ENCODE measurements at places on chromosomes 4 and X.

GRCh38 chr4:140342620-140343019 is 30.8 kb upstream of the SCOC start:
- DNase-seq, result no peak

- peak; percentile 55 for DNase-seq
Measured at GRCh38 chr4:8468746-8469535, 28.4 kb downstream of the TRMT44 start.

GRCh38 chr4:139669890-139670289 is 4.3 kb downstream of the MGST2 start:
- no peak for DNase-seq

DNA sequence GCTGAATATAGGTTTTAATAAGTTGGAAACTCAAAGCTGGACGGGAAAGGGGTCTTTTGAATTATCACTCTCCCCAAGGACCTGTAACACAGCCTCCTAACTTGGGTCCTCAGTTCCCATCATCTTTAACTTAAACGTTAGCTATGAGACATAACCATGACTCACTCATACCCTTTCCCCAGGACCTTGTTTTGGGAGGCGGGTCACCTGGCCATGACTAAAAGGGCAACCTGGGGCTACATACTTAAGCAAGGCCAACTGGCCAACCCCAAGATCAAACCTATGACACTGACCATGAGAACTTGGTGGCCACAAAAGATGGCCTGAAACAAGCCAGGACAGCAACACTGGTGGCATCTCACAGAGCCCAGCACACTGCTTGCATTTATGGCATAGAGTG is 89.0 kb downstream of the SH3KBP1 start:
- peak; percentile 44 for DNase-seq

DNA sequence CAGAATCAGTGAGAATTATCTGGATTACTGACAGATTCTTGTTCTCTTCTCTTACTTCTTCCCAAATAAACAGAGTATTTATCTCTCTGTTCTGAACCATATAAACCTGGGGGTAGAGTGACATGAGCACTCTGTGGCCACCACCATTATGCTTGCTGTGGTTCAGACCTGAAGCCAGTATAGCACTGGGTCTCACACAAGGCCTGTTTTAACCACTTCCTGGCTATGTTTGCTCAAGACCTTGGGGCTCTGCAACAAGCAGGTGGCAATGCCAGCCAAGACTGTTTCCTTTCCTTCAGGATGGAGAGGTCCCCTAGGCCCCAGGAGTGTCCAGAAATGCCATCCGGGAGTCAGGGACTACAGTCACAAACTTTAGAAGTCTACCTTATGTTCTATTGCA is 21.7 kb upstream of the HEPH start:
- DNase-seq, result no peak

DNA sequence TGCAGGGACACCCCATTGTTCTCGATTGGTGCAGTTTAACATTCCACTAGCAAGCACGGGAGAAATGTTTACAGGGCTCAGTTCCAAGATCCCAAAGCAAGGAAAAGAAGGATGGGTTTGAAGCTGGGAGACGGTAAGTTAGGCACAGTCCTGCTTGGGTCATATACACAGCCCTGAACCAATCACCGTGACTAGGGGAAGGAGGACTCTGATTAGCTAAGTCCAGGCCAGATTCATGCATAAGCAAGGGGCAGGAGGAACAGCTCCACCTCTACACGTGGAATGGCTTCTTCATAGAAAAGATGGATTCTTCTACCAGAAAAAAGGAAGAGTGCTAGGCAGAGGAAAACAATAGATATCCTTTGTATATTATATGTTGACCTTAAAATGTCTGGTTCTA is 11.0 kb upstream of the EXOC1L start:
- no peak for DNase-seq

DNA sequence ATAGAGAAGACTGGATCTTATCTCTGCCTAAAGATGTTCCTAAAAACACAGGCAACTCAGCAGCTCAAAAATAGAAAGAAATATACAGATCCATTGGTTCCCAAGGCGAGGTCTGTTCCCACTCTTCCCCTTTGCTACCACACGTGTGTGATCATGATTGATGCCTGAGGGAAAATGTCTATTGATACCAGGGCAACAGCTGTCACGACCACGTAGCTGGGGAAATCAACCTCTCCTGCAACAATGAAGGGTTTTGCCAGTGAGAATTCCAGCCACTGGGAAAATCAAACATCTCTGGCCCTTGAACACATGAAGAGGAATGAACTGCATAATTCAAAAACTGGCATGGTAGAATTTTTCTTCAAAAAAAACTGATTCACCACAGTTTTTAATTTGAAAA is 131.0 kb upstream of the MAP3K15 start:
- no peak for DNase-seq

DNA sequence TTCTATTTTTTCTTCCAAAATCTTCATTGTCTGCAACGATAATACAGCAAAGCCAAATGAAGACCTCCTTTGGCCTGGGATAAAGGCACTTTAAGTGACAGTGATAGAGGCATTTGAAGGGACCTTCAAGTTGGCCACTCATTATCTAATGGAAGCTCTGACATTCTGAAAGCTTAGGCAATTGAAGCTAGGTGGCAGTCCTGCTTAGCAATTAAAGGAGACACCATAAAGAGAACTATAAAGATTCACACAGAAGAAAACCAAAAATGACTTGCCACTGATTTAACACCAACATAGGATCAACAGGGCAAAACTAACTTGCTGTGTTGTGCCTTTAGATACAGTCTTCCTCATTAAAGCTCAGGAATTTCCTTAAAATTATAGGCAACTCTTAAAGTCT is 103.3 kb upstream of the TSPAN7 start:
- DNase-seq, result no peak

GRCh38 chrX:85963736-85964135 is 83.6 kb downstream of the CHM start:
- DNase-seq, result no peak

- DNase-seq, result no peak
Measured at GRCh38 chr4:86961605-86962295, 26.9 kb downstream of the AFF1 start.

DNA sequence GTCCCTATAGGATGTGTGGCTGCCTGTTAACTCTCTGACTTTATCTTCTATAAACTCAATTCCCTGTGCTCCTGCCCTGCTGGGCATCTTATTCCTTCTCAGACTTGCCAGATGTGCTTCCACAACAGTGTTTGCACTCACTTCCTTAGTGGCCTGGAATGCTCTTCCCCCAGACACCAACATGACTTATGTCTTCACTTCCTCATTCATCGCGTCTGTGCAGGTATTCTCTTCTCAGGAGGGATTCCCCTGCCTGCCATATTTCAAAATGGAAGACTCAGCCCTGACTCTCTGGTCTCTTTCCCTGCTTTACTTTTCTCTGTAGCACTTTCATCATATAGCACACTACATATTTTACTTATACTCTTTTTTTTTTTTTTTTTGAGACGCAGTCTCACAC is 344.0 kb downstream of the CENPC start:
- DNase-seq, result no peak

GRCh38 chr4:24472514-24473308 is 111.6 kb downstream of the DHX15 start:
- DNase-seq, result peak; percentile 61

- DNase-seq, result no peak
Measured at GRCh38 chr4:187208651-187209050, 485.0 kb upstream of the FAT1 start.

DNA sequence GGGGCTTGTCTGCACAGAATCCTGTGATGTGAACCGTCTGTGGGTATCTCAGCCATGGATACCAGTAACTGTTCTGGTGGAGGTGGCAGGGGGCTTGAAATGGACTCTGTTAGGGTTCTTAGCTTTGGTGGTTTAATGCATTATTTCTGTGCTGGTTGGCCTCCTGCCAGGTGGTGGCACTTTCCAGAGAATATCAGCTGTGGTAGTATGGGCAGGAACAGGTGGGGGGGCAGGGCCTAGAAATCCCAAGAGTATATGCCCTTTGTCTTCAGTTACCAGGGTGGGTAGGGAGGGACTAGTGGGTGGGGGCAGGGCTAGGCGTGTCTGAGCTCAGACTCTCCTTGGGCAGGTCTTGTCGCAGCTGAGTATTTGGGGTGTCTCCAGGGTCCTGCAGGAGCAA is 106.7 kb downstream of the KIT start:
- no peak for DNase-seq

- no peak for DNase-seq
Measured at GRCh38 chr4:94757192-94758140, at the start of gene BMPR1B. TSS of gene BMPR1B (plus strand) at chr4:94757955. CDS start at chr4:95104425, 346,470 bp downstream.

DNA sequence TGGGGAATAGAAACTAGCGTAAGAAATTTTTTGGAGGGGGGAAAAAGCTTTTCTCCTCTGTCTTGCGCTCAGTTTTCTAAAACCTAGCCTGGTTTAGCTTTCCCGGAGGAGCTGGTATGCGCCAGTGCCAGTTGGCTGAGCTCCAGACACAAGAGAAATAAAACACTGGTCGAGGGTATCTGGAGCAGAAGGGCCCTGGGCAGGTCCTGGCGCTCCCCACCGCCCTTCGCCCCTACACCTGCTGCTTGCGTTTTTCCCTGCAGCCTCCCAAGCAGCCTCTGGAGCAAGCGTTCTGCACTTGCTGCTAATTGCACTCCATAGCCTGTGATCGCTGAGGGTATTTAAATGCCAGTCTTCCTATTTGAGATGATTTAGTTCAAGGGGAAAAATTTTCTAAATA is 816 bp downstream of the EREG start:
- no peak for DNase-seq

- DNase-seq, result no peak
Measured at GRCh38 chr4:111775556-111776297, 369.5 kb upstream of the FAM241A start.

DNA sequence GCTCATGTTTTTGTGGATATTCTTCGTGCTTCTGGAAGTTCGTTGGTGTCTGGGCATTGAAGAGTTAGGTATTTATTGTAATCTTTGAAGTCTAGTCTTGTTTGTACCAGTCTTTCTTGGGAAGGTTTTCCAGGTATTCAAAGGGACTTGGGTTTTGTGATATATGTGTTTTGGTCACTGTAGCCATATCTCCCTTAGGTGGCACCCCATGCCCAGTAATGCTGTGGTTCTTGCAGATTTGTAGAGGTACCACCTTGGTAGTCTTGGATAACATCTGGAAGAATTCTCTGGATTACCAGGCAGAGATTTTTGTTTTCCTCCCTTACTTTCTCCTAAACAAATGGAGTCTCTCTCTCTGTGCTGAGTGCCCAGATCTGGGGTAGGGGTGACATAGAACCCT is 184.1 kb downstream of the TEX13C start:
- DNase-seq, result no peak

- DNase-seq, result peak; percentile 32
Measured at GRCh38 chr4:26130841-26131432, 189.9 kb upstream of the RBPJ start.

- DNase-seq, result no peak
Measured at GRCh38 chr4:37537484-37537883, 148.7 kb downstream of the RELL1 start.

DNA sequence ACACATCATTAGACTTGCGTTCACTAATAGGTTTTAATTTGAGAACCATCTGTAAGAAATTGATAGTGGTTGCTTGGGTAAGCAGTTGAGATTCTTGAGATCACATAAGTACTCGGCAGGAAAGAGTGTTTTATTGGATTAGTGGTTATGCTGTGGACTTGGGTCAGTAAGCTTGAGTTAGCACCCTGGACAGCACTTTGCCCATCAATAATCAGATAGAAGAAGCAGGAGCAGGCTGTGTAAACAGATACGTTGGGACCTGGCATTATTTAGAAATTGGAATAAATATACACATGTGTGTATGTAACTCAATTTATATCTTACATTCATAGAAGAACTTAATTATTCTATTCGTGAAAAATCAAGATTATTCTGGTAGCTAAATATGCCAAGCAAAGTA is 357.5 kb upstream of the SMIM31 start:
- DNase-seq, result no peak

DNA sequence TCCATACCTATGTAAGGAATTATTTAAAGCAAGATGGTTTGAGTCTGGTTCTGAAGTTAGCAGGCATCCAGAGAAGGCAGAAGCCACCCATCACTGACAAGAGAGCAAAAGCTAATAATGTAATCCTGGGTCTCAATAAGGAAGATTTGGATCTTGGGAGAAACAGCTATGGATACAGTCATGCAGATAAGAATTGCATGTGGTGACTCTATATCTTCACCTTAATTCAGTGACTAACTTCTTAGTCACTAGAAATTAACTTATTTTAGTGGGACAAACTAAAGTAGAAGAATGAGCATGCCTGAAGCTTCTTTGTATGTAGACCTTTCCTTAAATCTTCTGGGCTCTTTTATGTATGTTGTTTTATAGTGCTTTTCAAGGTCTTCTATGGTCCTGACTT is 66.6 kb downstream of the ATP10D start:
- no peak for DNase-seq

GRCh38 chrX:19906293-19906692 is 18.9 kb upstream of the SH3KBP1 start:
- DNase-seq, result no peak

DNA sequence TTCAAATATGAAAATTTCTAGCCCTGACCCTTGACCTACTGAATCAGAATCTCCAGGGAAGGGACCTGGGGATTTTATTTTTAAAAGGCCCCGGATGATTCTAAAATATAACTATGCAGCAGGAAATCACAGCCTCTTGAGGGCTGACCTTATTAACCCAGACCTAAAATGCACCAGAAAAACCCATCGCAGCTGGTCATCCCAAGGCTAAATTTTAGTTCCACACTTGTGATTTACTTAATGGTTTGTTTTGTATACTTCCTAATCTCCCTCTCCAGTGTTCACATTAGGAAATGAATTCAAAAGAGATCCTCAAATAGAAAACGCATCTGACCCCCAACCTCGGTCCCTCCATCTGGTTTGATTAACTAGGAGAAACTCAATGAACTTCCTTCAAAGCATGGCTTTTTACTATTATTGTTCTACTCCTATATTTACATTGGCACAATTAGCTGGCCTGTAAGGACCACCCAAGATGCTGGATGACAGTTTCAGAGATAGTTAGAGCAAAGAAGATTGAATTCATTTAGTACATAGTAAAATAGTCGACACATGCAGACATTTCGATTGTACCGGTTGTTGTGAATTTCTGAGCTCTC is 147.8 kb upstream of the MED14 start:
- DNase-seq, result no peak

GRCh38 chrX:136658151-136658550 is 10.2 kb downstream of the CD40LG start:
- DNase-seq, result peak; percentile 55

DNA sequence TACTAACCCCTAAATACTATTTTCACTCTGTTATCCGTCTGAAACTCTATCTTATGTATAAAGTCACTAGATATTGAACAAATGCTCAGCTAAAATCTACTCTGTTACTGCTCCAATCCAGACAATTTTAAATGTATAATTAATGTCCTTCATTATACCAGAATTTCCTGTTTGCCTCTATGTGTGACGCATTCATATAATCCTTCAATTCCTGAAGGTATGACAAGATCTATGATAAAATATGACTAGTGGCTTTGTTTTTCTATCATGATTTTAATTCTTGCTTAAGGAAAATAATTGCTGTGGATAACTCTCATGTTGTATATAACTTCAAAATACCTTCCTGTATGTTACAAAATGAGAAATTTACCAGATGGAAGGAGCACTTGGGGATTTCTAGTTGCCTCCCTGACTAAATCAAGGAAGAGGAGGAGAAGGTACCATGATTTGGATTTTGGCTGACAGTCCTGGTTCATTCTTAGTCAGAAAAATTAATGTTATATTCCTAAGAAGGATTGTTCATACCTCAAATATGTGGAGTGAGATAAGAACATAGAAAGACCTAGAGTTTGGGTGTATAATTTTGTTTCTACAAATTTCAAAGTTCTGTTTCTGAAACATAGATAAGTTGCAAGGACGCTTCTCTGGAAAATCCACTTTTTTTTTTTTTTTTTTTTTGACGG is 4.9 kb downstream of the CXCL6 start:
- no peak for DNase-seq

GRCh38 chrX:111123606-111124179 is 27.7 kb downstream of the PAK3 start:
- no peak for DNase-seq

GRCh38 chr4:30839583-30840520 is 119.7 kb downstream of the PCDH7 start:
- no peak for DNase-seq

All from CD4-positive, alpha-beta T cell treated with Interleukin-6 for 4 hours (primary cell).